ENCODE measurements at places on chromosomes 1 and 21. TPM values are rescaled to one million over a fixed set of nuclear protein-coding genes. Genes with fewer than 3 reads are reported as not detected.

Gene SIPA1L2
- total RNA-seq, result 1.3 TPM

Gene CHRNB2
- total RNA-seq, result under 0.01 TPM

Gene RFX5
- total RNA-seq, result 44.9 TPM

Gene SELE
- total RNA-seq, result 0.17 TPM

Gene S100A7
- not detected for total RNA-seq

Gene NEK2
- total RNA-seq, result 1.5 TPM
